Germinal center (tissue), 1 donor: ENCODE measurements at places on chromosomes 5 and 9.

- DNase-seq: no peak
Measured at GRCh38 chr9:120863833-120864232, 13.2 kb downstream of the PHF19 start.

- no peak for DNase-seq
Measured at GRCh38 chr9:80440724-80441123, 869.0 kb downstream of the TLE4 start.

DNA sequence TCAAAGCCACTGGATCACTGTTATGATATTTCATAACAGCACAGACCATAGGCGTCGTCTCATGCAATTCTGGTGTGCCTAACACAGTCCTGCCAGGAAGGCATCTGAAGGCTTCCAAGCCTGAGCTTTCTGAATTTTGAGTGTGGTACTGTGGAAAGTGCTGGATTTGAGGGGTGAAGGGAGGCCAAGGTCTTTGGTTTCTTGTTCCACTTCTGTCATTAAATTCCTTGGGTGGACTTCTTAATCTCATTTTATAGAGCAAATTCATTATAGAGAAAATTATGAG, 441.3 kb upstream of the PIK3R1 start:
- DNase-seq: no peak

GRCh38 chr5:54720341-54720740, 202.8 kb downstream of the SNX18 start:
- DNase-seq: no peak

DNA sequence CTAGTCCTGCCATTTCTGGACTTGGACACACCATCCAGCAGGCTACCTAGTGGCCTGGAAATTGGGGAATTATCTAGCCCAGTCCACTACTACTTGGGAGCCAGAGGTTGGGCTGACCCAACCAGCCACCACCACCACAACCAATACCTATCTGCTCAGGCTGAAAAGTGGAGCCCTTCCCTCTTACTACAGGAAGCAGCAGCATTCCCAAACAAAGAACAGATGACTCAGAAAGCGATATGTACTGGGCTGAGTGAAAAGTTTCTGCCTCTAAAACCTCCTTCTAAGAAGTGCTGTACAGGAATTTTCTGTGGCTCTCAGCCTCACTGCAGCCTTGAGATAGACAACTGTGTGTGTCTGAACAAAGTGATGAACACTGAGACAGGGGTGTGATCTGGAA, 279.4 kb downstream of the CDH10 start:
- no peak for DNase-seq

GRCh38 chr9:83662933-83663332, 40.0 kb downstream of the IDNK start:
- no peak for DNase-seq

- no peak for DNase-seq
Measured at GRCh38 chr9:11701706-11702105, 991.5 kb upstream of the TYRP1 start.

GRCh38 chr9:128160603-128160987, 530 bp downstream of the BBLN start:
- DNase-seq: peak; percentile 51
